ENCODE measurements at places on chromosomes 1 and 21. TPM values are rescaled to one million over a fixed set of nuclear protein-coding genes. Genes with fewer than 3 reads are reported as not detected.

GRCh38 chr1:156509424-156510034 is 9.0 kb upstream of the MEF2D start:
- H3K4me1 ChIP-seq, result peaks cover 49% of the 10 kb centered on the region
- peaks cover 2% of the 10 kb centered on the region for H3K36me3 ChIP-seq
- peaks cover 3% of the 10 kb centered on the region for H3K27me3 ChIP-seq
- no peak overlapping the region for H3K4me3 ChIP-seq

GRCh38 chr1:52249831-52250230 is 107.9 kb downstream of the ZFYVE9 start:
- H3K4me3 ChIP-seq, result no peak overlapping the region
- no peaks in the 10 kb centered on the region for H3K4me1 ChIP-seq
- no peaks in the 10 kb centered on the region for H3K36me3 ChIP-seq
- H3K27me3 ChIP-seq, result no peaks in the 10 kb centered on the region
- no peak for DNase-seq

DNA sequence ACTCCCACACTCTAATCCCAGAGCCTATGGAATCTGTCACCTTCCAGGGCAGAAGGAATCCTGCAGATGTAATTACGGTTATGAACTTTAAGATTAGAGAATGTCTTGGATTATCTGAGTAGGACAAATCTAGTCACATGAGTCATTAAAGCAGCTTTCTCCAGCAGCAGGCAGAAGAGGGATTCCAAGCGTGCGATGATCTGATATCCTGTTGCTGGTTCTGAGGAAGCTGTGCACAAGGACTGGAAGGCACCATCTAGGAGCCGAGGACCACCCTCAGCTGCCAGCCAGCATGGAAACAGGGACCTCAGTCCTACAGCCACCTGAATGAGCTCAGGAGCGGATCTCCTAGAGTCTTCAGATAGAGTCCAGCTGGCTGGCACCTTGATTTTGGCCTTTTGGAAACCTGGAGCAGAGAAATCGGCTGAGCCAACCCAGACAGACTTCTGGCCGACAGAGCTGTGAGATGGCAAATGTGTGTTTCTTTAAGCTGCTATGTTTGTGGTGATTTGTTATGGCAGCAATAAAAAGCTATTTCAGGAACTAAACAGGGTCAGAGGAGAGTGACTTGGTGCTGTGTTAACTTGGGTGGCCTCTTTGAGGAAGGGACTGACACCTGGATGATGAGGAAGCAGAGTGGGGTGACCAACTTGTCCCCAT is 34.5 kb downstream of the LRRN2 start:
- no peak overlapping the region for H3K4me3 ChIP-seq
- H3K27me3 ChIP-seq, result peaks cover 13% of the 10 kb centered on the region
- H3K36me3 ChIP-seq, result no peaks in the 10 kb centered on the region
- H3K4me1 ChIP-seq, result peaks cover 4% of the 10 kb centered on the region
- H3K27ac ChIP-seq, result no peak overlapping the region
- DNase-seq, result no peak

DNA sequence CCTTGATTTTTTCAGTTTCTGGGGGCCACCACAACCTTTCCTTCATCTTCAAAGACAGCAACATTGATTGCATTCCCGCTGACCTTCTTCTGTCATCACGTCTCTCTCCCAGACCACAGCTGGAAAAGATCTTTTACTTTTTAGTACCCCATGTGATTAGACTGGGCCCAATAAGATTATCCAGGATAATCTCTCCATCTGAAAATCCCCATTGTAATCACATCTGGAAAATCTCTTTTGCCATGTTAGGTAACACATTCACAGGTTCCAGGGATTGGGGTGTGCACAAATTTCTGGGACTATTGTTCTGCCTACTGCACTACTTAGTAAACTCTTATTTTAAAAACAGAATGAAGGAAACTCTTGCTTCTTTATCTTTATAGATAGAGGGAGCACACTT is 47.1 kb upstream of the INSL5 start:
- no peaks in the 10 kb centered on the region for H3K4me1 ChIP-seq
- H3K27ac ChIP-seq, result no peak overlapping the region

- peak overlapping the region; percentile 82 for H3K27ac ChIP-seq
- H3K4me3 ChIP-seq, result peak overlapping the region; percentile 61
These were observed 4.7 kb downstream of the SZRD1 start for GRCh38 chr1:16371725-16372124.

- H3K27me3 ChIP-seq, result no peaks in the 10 kb centered on the region
- H3K36me3 ChIP-seq, result no peaks in the 10 kb centered on the region
- H3K4me3 ChIP-seq, result no peak overlapping the region
- H3K27ac ChIP-seq, result no peak overlapping the region
- no peak for DNase-seq
These were observed 103.5 kb downstream of the NPHP4 start for GRCh38 chr1:5888606-5889211.

DNA sequence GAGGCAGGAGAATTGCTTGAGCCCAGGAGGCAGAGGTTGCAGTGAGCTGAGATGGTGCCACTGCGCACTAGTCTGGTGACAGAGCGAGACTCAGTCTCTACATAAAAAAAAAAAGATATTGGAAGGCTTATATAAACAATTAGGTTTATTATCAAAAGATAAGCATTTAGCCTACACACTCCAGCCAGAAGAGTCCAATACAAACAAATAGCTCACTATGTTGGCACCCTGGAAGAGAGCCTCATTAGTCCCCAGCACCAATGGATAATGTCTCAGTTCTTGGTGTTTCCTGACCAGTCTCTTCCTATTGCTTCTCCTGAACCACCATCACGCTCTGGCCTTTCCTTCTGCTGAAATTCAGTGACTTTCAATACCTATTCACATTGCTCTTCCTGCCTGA is 48.6 kb upstream of the ATP1A1 start:
- peaks cover 2% of the 10 kb centered on the region for H3K36me3 ChIP-seq
- H3K4me3 ChIP-seq, result no peak overlapping the region
- no peak for DNase-seq
- H3K4me1 ChIP-seq, result peaks cover 61% of the 10 kb centered on the region
- peak overlapping the region; percentile 63 for H3K27ac ChIP-seq

The C1QB gene
- not detected for total RNA-seq

DNA sequence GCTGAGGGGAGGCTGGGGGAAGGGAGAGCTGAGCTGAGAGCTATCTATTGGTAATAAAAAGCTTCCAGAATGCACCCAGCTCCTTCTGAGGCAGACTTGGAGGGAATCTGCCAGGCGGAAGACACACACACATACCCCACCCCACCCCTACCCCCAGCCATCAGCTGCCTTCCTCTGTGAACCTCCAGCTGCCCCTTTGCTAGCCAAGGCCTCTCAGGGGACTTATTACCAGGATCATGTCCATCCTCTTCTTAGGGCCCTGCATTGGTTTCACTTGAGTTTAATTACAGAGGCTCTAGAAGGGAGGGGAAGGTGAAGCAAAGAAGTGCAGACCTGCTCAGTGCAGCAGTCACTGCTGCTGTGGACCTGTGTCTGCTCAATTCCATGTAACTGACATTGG is 156.4 kb downstream of the OMA1 start:
- no peak overlapping the region for H3K27ac ChIP-seq
- DNase-seq, result no peak
- no peak overlapping the region for H3K4me3 ChIP-seq
- H3K36me3 ChIP-seq, result no peaks in the 10 kb centered on the region
- H3K4me1 ChIP-seq, result no peaks in the 10 kb centered on the region

DNA sequence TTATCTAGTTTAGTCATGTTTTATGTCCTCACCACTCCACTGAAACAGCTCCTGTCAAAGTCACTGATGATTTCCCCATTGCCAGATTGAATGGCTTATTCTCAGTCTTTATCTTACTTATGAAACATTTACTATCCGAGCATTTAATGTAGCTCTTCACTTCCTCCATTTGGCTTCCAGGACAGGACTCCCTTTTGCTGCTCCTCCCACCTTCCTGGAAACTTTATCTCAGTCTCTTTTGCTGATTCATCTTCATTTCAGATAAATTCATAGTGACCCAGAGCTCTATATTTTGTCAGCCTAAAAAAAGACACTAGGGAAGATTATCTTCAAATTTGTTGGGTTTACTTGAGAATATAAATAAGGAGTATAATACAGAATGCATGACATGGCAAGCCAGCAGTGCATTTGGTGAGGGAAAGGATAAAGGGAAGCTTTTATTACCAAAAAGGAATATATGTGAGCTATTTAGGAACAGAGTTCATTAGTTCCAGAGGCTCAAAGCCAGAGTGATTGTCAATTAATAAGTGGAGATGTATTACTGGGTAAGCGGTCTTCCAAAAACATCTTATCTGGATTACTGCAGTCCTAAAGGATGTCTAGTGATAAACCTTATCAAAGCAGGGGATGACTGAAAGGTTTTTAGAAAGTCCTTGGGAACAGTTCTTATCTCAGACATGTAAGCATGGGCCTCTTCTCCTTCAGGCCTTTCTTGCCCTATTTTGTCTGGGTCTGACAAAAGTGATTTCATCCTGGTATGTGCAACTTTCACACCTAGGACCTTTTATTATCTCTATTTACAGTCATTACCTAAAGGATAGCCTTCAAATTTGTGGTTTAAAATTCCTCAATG is 25.6 kb downstream of the IL23R start:
- peaks cover 12% of the 10 kb centered on the region for H3K4me1 ChIP-seq
- H3K27ac ChIP-seq, result no peak overlapping the region
- peaks cover 3% of the 10 kb centered on the region for H3K36me3 ChIP-seq
- no peak overlapping the region for H3K4me3 ChIP-seq
- H3K27me3 ChIP-seq, result no peaks in the 10 kb centered on the region

The CHRM3 gene
- total RNA-seq, result not detected

DNA sequence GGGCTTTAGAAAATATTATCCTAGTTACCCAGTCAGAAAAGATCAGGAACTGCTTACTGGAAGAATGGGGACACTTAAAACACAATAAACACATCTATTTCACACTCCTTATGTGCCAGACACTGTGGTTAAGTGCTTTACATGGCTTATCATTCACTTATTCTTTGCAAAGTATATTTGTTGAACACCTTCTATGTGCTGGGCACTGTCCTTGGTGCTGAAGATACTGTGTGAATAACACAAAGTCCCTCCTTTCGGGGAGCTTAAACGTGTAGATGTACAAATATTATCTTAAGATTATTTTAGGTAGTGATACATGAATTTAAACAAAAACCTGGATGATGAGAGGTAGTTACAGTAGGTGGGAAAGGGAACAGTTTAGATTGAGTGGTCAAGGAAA is 169.3 kb downstream of the ST6GALNAC5 start:
- peak; percentile 62 for DNase-seq
- H3K27me3 ChIP-seq, result peaks cover 9% of the 10 kb centered on the region
- H3K4me3 ChIP-seq, result no peak overlapping the region
- no peak overlapping the region for H3K27ac ChIP-seq
- no peaks in the 10 kb centered on the region for H3K36me3 ChIP-seq
- no peaks in the 10 kb centered on the region for H3K4me1 ChIP-seq

- no peaks in the 10 kb centered on the region for H3K27me3 ChIP-seq
- peaks cover 64% of the 10 kb centered on the region for H3K4me1 ChIP-seq
- DNase-seq, result peak; percentile 36
- peak overlapping the region; percentile 80 for H3K27ac ChIP-seq
- H3K36me3 ChIP-seq, result peaks cover 58% of the 10 kb centered on the region
- no peak overlapping the region for H3K4me3 ChIP-seq
These were observed 13.8 kb downstream of the ENSA start for GRCh38 chr1:150615346-150616201.

The PDZK1 gene
- total RNA-seq, result 0.78 TPM

DNA sequence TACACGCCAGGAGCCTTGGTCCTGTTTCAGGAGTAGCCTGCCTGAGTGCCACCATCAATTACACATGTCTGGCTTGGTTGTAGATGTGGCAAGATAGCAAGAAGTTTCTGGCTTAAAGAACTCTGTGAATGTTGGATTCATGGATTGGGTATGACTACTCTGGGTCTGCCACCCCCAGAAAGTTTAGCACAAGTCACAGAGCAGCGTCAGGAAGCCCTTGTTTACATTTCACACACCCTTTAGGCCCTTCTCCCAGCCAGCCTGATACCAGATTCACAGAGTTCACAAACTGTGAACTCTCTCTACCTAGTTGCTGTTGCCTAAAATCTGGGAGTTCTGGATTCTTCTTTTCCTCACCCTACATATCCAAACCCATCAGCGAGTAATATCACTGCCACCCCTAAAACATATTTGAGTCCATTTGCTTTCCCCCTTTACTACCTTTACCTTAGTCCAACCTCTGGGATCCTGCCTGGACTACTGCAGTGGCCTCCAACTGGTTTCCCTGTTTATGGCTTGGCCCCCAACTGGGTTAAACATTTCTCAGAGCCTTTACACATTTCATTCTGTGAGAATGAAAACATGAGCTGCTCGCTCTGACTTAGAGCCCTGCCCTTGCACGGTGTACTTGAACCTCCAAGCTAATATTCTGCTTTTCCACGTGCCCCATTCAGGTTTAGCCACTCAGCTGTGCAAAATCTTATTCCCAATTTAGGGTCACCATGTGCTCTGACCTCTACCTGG is 4.1 kb upstream of the CCDC24 start:
- H3K27me3 ChIP-seq, result no peaks in the 10 kb centered on the region
- DNase-seq, result no peak
- peaks cover 15% of the 10 kb centered on the region for H3K4me1 ChIP-seq
- no peaks in the 10 kb centered on the region for H3K36me3 ChIP-seq
- no peak overlapping the region for H3K27ac ChIP-seq

DNA sequence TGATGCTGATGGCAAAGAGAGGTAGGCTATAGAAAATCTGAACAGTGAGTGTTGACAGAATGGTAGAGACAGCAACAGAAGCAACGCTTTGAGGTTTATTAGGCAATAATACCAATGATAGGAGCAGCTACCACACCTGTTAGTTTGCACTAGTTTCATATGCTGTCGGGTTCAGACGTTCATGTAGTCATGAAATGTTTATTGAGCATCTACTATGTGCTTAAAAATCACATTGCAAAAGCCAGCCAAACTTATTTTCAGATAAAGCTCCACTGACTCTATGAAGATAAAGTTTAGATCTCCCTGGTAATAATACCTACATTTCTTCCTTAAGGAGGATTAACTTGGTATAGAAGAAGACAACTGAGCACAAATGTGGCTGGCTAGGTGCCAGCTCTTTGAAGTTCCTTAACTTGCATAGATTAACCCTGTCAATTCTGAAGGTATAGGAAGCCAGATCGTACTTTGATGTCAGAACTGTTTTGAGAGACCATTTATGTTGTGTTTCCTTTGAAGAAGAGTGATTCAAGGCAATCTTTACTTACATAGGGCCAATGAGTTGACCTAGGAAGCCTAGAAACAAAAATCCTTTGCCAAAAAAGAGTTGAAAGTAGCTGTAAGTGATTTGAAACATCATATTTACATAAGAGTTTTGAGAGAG is 71.5 kb downstream of the DISP1 start:
- H3K36me3 ChIP-seq, result no peaks in the 10 kb centered on the region
- H3K27me3 ChIP-seq, result no peaks in the 10 kb centered on the region
- H3K27ac ChIP-seq, result no peak overlapping the region

Measured in activated CD8-positive, alpha-beta T cell treated with anti-CD3 and anti-CD28 coated beads, Interleukin-2, amount 10 ng/mL, durations not matched to agents 7 days and 5 days (primary cell).